Fibroblast of skin of scalp (primary cell): ENCODE measurements at places on chromosomes 1 and 21.

- DNase-seq, result no peak
These were observed 33.3 kb downstream of the AKNAD1 start for GRCh38 chr1:108823632-108824031.

DNA sequence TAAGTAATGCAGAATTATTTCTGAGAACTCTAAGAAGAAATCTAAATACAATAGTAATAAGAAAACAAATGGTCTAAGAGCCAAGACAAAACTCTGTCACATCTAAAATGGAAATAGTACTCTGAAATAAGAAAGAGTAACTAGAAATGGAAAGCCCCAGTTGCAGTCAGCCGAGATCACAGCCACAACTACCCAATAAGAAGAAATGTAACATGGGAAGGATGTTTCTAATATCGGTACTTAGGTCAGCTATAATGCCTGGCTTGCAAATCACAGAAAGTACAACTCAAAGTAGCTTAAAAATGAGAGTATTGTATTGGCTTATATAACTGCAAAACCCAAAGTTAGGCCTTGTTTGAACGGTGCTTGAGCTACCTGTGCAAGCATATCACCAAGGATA is 58.6 kb upstream of the USP25 start:
- DNase-seq, result no peak

GRCh38 chr1:21530368-21531016 is 21.3 kb downstream of the ALPL start:
- peak; percentile 42 for DNase-seq

DNA sequence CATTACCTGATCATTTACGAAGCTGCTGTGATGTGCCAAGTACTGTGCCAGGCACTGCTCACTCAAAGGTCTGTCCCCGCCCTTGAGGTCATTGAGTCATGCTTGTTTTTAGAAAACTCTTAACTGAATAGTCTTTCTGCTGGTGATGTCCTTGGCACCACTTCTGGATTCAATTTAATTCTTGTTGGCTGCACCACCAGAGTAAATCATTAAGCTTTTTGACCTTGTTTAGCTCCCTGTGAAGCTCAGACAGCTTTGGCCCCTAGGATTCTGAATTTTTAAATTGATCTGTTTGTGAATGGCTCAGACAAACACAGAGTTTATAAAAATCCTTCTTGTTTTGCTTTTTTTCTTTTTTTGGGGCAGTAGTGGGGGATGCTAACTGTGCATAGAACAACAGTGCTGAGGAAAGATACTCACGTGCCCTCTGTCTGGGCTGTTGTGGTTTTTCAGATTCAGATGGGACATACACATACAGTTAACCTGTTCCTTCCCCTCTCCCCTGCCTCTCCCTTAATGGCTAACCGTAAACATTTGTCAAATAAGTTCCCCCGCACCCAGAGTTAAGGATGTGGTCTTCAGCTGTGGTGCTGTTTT is 67.6 kb downstream of the MTR start:
- no peak for DNase-seq

DNA sequence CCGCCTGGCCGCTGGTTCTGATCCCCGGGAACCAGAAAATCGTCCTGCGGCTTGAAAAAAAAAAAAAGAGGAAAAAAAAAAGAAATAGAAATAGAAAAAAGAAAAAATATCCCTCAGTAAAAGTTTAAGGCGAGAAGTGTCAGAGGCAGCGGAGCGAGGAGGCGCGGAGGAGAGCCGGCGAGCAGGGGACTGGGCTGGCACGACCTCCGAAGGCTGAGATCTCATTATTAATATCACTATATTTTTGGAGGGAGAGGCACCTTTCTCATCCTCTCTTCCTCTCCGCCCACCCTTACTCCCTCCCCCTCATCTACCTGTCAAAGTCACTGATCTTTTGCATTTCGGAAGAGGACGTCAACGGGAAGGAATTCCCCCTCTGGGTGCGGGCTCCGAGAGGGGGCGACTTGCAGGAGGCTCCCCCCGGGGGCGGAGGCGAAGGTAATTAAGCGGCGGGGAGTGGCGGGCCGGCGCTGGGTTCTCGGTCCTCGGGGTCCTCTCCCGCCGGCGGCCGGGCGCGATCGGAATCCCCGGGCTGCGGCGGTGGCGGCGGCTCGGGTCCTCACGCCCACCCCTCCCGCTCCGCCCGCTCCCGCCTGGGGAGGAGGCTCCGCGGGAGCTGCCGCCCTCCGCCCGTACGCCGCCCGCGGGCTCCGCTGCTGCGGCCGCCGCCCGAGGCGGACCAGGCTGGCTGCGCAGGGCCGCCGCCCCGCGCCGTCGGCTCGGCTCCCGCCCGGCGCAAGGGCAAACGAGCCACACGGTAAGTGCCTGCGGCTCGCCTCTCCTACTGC is at the start of gene NTNG1:
Gene NTNG1 (plus strand): TSS at position 337 of the 788 bp plus-strand sequence.
- no peak for DNase-seq
